HuH-7.5 (cell line): ENCODE measurements at places on chromosomes 11 and 22.

- no peak for DNase-seq
These were observed 115.0 kb downstream of the SHANK2 start for GRCh38 chr11:71137376-71137775.

- DNase-seq = no peak
These were observed 66.3 kb upstream of the PRDM11 start for GRCh38 chr11:45079943-45080719.

GRCh38 chr11:119741369-119742262 lies 12.6 kb upstream of the NECTIN1 start:
- peak; percentile 66 for DNase-seq

DNA sequence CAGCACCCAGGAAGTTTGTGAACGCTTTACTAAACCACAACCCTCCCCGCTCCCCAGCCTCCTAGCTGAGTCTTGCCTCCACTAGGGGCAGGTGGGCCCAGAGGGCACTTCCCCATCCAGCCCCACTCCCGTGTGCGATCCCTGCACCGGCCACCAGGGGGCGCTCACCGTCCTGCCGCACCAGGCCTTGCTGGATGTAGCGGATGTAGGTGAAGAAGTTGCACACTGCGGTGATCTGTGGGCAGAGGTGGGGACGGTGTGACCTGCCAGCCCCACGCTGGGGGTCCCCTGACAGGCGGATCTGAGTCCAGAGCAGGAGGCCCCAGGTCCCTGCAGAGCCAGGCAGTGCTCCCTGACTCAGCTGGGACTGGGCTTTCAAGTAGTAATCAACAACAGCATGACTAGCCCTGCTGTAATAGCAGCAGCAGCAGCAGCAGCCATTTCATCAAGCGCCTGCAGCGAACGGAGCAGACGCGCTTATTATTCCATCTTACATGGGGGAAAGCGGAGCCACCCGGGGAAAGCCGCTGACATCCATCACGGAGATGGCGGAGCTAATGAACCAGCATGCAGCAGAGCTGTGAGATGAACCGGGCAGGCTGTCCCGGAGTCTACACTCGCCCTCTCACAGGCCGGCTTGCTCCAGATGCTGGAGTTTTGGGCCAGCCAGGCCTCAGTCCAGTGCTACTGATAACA lies 7.9 kb upstream of the FADS3 start:
- peak; percentile 100 for DNase-seq

DNA sequence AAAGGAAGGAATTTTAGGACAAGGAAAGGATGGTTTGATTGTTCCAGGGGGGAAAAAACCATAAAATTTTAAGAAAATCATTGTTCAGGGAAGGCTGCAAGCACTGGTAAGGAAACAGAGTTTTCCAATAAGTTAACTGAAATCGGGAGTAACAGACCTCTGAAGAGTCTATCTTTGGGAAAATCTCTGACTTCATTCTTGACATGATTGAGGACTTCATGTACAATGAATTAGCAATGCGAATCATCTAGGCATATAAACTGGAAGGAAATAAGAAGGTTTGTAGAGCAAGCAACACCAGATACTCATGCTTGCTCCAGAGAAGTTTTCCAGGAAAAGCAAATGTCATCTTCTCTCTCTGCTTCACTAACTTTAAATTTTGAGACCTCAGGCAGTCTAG lies 18.5 kb downstream of the APLP2 start:
- DNase-seq = no peak

DNA sequence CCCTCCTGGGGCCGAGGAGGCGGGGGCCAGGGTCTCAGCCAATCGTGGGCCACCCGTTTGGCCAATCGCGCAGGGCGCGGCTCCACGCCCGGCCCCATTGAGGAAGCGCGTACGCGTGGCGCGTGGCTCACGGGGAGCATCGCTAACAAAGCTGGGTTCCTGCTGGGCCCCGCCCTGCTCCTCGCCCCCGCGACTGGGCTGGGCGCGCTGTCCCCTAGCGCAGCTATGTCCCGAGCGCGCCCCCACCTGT lies 614 bp upstream of the ASCL2 start:
- no peak for DNase-seq

GRCh38 chr11:120793806-120794479 lies 230.0 kb upstream of the TBCEL start:
- DNase-seq = no peak

DNA sequence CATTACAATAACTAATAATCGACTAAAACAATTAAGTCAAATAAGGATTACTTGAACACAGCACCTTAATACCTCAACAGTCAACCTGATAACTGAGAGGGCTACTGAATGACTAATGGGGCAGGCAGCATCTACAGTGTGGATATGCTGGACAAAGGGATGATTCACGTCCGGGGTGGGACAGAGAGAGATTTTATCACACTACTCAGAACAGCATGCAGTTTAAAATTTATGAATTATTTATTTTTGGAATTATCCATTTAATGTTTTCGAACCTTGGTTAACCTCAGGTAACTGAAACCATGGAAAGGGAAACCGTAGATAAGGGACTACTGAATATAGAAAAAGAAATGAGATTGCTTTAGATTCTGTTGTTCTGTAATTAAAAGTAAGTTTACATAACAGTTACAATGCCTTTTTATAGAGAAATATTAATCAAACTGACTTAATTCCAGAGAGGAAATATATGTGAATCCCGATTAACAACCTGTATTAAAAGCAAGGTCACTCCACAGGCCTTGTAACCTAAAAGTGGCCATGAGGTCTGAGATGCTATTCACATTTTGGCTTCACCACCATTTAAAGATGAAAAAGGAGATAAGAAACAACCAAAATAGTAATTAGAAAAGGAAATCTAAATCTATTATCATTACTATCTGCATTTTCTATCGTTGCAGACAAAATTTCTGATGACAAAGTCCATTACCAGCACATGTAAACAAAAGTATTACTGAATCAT lies 119.0 kb upstream of the TP53AIP1 start:
- no peak for DNase-seq

DNA sequence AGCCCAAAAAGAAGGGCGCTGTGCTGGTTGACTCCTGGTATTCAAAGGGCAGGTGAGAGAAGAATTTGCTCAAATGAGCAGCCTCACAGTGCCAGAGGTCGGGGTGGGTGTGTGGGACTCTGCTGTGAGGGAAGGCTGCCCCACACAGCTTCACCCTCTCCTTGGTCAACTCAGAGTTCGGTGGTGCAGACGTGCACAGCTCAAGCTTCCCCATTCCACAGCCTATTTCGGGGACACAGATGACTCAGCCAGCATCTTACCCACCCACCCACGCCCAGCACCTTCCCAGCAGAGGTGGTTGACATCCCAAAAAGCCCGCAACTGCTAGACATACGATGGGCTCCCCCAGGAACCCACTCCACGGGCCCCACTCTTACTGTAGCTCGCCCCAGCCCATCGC lies 46.5 kb upstream of the CCND1 start:
- DNase-seq = no peak

GRCh38 chr11:115919341-115920091 lies 415.3 kb upstream of the CADM1 start:
- DNase-seq = no peak

DNA sequence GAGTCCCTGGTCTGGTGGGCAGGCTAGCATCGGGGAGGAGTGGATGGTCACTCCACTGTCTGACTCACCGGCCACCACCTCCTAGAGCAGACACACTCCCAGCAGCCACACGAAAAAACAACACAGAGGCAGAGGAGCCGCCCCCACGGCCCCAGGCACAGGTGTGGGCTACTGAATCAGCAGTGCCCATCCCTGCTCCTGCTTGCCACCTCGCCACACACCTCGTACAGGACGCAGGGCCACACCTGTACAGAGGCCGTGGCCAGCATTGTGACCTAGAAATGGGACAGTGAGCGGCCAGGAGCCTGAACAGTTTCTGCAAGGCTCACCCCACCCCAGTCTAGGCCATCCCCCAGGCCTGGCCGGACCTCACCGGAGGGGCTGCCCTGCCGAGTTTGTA lies 14.0 kb downstream of the TRIM29 start:
- no peak for DNase-seq

GRCh38 chr11:110759972-110760381 lies 47.7 kb upstream of the ARHGAP20 start:
- no peak for DNase-seq

DNA sequence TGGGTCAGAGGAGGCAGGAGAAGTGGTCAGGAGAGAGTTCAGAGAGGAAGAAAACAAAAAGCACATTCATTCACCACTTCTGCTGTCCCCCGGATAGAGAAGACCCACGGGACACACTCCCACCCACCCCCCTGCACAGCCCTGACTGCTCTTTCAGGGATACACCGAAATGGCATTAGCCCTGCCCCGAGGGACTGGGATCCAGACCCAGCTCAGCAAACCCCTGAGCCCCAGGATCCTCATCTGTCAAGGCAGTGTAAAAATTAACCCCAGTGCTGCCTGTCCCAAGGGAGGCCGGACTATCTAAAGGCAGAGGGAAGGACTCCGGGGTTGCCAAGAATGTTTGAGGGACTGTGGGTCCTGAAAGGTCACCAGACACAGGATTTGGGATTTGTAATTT lies 31.2 kb downstream of the TPBGL start:
- DNase-seq = no peak

DNA sequence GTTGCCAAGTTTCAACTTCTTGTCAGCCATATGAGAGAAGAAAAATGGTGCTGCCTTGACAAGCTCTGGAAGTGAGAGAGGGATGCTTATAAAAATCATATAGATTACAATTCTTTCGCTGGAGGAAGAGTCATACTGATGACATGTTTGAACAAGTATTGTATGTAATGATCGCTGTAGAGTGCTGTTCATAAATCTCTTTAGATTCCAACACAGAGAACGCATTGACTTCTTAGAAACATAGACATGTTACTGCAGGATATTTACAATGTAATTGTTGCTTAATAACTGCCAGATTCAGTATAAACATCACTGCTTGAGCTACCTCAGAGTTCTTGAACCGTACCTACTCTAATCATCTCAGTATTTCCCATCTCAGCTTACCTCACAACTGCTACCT lies 571.6 kb downstream of the LUZP2 start:
- no peak for DNase-seq

DNA sequence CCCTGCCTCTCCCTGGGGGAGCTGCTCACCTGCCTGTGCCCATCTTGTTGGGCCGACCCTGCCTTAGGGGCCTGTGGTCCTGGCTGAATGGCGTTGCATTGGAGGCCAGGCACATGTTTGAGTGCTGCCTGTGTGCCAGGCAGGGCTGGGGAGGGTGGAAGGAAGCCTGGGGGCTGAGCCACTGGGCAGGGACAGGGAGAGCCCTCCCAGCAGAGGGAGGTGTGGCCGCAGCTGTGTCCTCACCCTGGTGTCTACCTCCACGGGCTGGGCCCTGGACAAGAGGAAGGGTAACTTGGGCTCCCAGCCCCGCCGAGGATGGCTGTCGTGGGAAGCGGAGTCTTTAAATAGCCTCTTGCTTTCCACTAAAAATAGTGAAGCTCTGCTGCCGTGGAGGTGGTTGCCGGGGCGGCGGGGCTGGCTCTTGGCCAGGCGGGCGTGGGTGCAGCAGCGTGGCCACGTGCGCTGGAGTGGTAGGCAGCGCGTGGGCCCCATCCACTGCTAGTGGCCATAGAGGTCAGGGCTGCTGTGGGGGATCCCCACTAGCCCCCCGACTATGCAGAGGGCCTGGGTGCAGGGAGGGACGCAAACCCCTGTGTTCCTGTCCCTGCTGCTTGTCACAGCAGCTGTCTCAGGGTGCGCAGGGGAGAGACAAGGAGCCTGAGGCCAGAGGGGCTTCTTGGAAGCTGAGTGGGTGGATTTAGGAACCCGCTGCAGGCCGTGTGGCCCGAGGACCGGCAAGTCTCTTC lies 6.2 kb downstream of the ZDHHC8 start:
- DNase-seq = no peak

DNA sequence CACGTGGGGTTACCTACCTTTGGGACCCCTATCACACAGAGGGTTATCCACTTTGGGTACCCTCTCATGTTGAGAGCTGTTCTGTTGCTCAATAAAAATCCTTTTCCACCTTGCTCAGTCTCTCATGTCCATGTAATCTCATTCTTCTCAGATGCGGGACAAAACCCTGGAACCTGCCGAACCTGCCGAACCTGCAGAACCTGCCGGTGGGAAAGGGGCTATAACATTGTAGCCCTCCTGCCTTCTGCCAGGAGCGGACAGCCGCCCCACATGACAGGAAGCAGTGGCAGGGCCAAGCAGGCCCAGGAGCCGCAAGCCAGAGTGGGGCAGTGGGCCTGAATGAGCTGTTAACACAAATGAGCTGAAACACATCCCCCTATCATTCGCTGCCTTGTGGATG lies 18.1 kb downstream of the NPAT start:
- no peak for DNase-seq

GRCh38 chr22:42060489-42060888 lies 10.1 kb downstream of the NAGA start:
- DNase-seq = no peak

DNA sequence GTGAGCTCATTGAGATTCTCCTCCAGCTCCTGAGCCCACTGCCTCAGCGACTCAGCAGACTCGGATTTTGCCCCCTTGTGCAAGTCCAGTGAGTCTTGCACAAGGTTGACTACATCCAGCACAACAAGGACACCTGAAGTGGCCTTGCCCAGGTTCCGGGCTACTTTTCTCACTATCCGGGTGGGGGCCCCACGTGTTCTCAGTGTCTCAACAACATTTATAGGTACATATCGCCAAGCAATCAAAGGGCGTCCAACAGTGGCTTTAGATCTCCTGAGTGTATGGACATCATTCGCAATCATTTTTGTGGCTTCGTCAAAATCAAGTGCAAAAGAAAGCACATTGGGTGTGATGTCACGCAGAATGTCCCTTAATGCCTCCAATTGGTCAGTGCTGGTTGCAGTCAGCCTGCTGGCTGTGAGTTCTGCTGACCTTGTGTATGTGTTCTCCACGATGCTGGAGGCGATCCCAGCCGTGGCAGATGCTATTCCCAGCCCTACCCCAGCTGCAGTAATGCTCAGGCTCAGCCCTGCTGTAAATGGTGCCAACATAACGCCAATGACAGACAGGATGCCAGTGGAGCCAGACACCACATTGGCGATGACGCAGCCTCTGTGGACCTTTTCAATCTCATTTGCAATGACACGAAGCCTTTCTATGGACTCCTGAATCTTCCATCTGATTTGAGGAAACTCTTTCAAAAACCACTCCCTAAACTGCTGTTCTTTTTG lies 10.3 kb downstream of the APOL4 start:
- no peak for DNase-seq

GRCh38 chr11:15849257-15849656 lies 507.1 kb downstream of the SOX6 start:
- no peak for DNase-seq

DNA sequence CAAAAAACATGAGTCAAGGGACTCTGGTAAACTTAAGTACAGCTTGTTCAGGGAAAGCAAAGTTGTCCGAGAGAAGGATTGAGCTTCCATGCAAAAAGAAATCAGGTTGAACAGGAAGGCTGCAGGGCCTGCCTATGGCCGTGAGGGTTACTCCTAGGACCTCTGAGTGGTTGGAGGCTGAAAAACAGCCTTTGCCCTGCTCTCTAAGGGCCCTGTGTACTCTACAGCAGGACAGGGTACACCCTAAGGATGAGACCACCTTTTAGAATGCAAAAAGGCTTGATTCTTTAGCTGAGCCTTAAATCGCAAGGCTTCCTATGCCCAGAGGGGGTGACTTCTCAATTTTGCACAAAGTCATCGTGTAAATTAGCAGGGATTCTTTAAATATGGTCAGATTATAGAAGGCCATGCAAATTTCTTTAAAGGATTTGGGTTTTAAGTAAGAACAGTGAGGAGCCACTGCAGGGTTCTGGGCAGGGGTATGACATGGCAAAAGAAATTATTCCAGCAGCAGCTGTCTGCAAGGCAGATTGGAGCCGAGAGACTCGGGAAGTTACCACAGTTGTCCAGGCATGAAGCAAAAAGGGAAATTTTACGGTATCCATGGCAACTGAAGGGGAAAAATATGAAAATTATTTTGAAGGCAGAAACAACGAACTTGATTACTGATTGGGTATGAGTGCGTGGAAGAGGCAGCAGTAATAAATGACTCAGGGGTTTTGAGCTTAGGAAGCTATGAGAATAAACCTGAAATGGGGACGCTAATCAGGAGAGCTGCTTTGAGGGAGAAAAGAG lies 91.8 kb downstream of the FAM76B start:
- DNase-seq = no peak
